Stimulated activated naive B cell treated with anti-CD40 and anti-IgM and Interleukin-4, amounts not matched to agents 10 μg/mL and 1 μg/mL and 100 μg/mL, for 72 hours (primary cell): ENCODE measurements at places on chromosomes 13 and 19.

GRCh38 chr13:25847145-25847544, 204.7 kb downstream of the SHISA2 start:
- H3K36me3 ChIP-seq: no peaks in the 10 kb centered on the region
- H3K27me3 ChIP-seq: peaks cover 10% of the 10 kb centered on the region
- H3K4me1 ChIP-seq: peaks cover 24% of the 10 kb centered on the region
- no peak overlapping the region for H3K4me3 ChIP-seq

- peak overlapping the region; percentile 39 for H3K4me3 ChIP-seq
- H3K4me1 ChIP-seq: peaks cover 36% of the 10 kb centered on the region
- peak overlapping the region; percentile 92 for H3K27ac ChIP-seq
- peaks cover 11% of the 10 kb centered on the region for H3K36me3 ChIP-seq
These were observed 10.8 kb upstream of the GRAMD1A start for GRCh38 chr19:34989298-34989697.

DNA sequence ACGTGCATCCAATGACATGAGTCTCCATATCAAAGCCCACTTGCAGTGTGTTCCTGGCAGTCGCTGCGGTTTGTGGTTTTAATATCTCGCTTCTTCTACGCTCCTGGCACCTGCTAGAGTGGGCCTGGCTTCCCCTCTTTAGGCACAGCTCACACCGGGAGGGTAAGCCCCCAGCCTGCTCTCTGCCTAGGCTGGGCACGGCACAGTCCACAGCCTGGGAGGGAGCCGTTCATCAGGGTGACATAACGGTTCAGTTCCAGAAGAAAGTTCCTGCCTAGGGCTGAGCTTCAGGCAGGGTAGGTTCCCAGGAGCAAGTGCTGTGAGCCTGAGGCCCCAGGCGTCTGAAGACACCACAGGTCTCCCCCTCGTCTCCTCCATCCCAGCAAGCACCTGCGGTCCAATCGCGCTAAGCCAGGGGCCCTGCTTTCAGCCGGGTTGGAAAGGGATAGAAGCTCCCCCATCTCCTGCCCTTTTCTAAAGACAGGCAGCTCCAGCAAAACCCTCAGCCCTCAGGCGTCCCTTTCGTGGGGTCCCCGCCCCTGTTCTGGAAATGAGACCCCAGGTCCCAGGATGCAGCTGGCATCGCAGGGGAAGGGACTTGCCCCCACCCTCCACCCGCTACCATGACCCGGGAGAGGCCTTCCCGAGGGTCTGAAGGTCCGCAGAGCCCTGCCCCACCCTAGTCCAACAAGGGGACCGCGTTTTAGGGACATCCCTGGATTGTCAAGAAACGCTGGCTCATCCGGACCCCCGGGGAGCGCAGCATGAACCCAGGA, 121.6 kb upstream of the ZNF507 start:
- H3K4me1 ChIP-seq: peaks cover 16% of the 10 kb centered on the region
- H3K4me3 ChIP-seq: no peak overlapping the region
- H3K27me3 ChIP-seq: peaks cover 36% of the 10 kb centered on the region
- no peaks in the 10 kb centered on the region for H3K36me3 ChIP-seq

DNA sequence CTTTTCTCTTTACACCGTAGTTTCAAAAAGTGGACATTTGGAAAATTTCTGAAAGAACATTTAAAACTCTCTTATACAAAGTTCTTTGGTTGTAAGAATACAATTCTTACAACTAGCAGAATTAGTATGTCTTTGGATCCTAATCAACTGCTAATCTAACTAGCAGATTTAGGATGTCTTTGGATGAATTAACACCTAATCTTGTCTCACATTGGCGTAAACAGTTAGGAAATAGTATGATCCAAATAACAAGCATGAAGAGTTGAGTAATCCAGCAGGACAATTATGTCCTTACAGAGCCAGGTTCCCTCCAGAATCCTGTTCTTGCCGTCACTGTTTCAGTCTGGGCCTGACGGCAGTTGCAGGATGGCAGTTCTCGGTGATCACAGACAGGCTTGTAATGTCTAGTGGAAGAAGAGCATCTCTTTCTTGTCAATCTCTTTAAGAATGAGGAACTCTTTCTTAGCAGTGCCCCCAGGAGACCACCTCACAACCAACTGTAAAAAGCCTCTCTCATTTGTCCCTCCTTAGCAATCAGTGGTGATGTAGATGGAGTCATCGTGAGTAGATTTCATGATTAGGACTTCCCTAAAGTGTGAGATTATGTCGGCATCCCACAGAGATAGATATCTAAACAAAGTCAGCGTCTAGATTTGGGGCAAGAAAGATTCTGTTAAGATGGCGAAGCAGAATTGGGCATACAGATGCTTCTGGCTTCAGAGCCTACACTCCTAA, 5.7 kb upstream of the TNFSF13B start:
- no peak for DNase-seq
- no peak overlapping the region for H3K27ac ChIP-seq
- H3K27me3 ChIP-seq: no peaks in the 10 kb centered on the region
- H3K4me1 ChIP-seq: peaks cover 24% of the 10 kb centered on the region

DNA sequence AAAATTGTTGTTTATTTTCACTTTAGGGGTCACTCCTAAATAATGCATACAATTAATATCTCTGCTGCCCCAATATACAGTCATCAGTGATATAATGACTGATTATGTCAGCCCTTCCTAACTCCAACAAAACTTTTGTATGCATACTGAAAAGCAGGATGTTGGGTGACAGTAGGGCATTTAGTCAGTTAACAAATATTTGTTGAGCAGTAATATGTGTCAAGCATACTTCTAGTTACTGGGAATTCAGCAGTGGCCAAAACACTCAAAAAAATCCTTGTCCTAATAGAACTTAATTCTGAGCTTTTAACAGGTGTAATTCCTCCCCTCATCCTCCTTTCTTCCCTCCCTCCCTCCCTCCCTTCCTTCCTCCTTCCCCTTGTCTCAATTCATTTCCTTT, 560.7 kb upstream of the KLHL1 start:
- H3K4me1 ChIP-seq: no peaks in the 10 kb centered on the region
- no peak overlapping the region for H3K4me3 ChIP-seq
- H3K36me3 ChIP-seq: no peaks in the 10 kb centered on the region
- H3K27ac ChIP-seq: no peak overlapping the region
- no peak for DNase-seq
- H3K27me3 ChIP-seq: no peaks in the 10 kb centered on the region

DNA sequence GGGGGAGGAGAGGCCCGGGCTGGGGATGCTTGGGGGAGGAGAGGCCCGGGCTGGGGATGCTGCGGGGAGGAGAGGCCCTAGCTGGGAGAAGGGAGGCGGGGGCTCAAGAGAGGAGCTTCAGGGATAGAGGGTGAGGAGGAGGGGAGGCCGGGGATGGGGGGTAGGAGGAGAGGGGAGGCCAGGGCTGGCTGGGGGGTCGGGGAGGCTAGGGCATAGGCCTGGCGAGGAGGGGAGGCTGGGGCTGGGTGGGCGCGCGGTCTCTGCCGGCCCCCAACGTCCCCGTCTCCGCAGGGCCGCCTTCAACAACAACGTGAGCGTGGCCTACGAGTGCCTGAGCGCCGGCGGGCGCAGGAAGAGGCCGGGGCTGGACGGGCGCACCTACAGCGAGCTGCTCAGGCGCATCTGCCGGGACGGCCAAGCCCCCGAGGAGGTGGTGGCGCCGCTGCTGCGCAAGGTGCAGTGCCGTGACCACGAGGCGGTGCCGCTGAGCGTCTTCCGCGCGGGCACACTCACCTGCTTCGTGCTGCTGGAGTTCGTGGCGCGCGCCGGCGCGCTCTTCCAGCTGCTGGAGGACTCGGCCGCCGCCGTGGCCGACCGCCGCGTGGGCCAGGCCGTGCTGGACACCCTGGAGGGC, 11.4 kb downstream of the TPGS1 start:
- no peak overlapping the region for H3K27ac ChIP-seq
- no peak for DNase-seq
- no peak overlapping the region for H3K4me3 ChIP-seq
- peaks cover 5% of the 10 kb centered on the region for H3K27me3 ChIP-seq
- H3K36me3 ChIP-seq: peaks cover 15% of the 10 kb centered on the region

- H3K4me3 ChIP-seq: no peak overlapping the region
- H3K27ac ChIP-seq: no peak overlapping the region
- H3K36me3 ChIP-seq: peaks cover 18% of the 10 kb centered on the region
- H3K4me1 ChIP-seq: no peaks in the 10 kb centered on the region
These were observed 25.7 kb upstream of the LMO7 start for GRCh38 chr13:75610466-75610865.

GRCh38 chr13:59424661-59425060, 739.1 kb downstream of the DIAPH3 start:
- no peak for DNase-seq
- no peaks in the 10 kb centered on the region for H3K4me1 ChIP-seq
- no peaks in the 10 kb centered on the region for H3K27me3 ChIP-seq
- H3K4me3 ChIP-seq: no peak overlapping the region

- no peaks in the 10 kb centered on the region for H3K4me1 ChIP-seq
- DNase-seq: no peak
- H3K27ac ChIP-seq: no peak overlapping the region
- no peak overlapping the region for H3K4me3 ChIP-seq
- H3K36me3 ChIP-seq: no peaks in the 10 kb centered on the region
These were observed 552.5 kb downstream of the TBC1D4 start for GRCh38 chr13:74929436-74929835.

DNA sequence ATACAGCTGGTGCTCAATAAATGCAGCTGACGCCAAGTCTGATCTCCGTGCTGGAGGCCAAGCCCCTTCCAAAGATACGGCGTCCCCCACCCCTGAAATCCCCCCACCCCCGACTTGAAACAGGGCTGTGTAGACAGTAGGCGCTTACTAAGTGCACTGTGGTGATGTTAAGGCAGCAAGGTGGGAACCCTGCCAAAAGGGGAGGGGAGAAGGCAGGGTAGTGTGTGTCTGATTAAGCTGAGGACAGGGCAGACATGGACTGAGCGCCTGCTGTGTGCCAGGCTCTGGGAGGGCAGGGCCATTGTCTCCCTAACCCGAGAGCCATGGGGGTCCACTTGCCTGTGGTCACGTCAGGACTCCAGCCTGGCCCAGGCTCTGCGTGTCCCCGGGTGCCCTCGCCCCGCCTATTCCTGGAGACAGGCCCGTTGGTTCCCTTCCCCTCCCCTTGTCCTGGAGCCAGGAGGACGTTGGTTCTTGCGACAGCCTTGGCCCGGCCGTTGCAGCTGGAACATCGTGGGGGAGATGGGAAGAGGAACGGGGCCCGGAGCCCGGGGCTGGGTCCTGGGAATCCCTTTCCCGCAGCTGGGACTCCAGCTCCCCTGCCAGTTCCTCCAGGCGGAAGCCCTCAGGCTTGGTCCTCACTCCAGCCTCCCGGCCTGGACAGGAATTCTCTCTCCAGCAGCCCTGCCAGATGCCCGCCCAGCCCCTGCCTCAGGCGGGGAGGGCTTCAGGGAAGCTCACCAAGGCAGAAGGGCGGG, 1.7 kb upstream of the ELANE start:
- H3K4me3 ChIP-seq: no peak overlapping the region
- H3K4me1 ChIP-seq: peaks cover 4% of the 10 kb centered on the region
- no peaks in the 10 kb centered on the region for H3K36me3 ChIP-seq
- H3K27me3 ChIP-seq: peaks cover 38% of the 10 kb centered on the region

DNA sequence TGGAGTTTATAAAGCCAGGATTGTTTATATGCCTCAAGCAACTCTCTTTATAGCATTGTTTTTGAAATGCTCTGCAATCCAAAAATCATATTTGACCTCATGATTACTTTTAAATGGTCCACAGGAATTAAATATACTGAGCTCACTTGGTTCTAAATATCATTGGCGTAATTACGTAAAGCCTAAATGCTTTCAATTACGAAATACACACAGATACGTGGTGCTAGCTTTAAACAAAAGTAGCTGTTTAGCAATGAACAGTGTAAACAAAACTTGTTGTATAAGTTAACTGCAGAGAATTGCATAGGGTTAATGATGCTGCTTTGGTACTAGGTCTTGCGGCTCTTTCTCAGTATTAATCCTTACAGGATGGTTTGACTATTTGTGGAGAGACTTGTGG, 346.6 kb downstream of the COG6 start:
- H3K27ac ChIP-seq: no peak overlapping the region
- no peak overlapping the region for H3K4me3 ChIP-seq
- DNase-seq: no peak

DNA sequence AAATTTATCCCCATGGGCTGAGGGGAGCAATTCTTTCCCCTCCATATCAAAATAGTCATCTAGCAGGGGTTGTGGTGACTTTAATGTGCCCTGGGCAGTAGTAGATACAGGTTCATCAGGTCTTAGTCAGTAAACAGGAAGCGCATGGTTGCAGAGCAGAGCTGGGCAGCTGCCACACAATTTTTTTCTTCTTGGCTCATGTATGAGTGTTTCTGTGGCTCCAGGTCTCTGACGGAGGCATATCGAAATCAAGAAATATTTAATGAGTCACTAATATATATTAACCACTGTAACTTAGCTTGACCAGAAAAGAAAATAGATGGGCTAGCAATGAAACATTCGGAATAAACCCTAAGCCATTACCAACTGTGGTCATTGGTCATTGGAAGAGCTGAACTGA, 68.4 kb upstream of the UBL3 start:
- H3K27me3 ChIP-seq: peaks cover 10% of the 10 kb centered on the region
- no peaks in the 10 kb centered on the region for H3K4me1 ChIP-seq
- no peaks in the 10 kb centered on the region for H3K36me3 ChIP-seq
- H3K4me3 ChIP-seq: no peak overlapping the region

DNA sequence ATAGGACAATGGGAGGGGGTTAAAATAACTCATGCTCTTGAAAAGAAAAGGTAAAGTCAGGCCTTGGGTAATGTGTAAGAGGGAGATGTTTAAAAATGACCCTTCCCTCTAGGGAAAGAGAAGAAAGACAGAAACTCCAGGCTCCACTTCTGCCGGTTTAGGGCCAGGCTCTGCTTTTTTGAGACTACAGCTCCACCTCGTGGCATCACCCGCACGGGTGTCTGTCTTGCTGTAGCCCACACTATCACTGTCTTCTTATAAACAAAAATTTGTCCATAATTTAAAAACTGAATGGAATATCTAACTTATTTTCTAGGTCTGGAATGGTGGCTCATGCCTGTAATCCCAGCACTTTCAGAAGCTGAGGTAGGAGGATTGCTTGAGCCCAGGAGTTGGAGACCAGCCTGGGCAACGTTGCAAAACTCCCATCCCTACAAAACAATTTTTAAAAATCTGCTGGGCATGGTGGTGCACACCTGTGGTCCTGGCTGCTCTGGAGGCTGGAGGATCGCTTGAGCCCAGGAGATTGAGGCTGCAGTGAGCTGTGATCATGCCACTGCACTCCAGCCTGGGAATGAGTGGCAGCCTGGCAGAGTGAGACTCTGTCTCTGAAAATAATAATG, 65.1 kb upstream of the GTF3A start:
- no peak overlapping the region for H3K4me3 ChIP-seq
- no peaks in the 10 kb centered on the region for H3K36me3 ChIP-seq
- DNase-seq: peak; percentile 40
- H3K27ac ChIP-seq: no peak overlapping the region
- H3K4me1 ChIP-seq: peaks cover 8% of the 10 kb centered on the region
- H3K27me3 ChIP-seq: peaks cover 40% of the 10 kb centered on the region

GRCh38 chr13:110798081-110798994, 84.8 kb downstream of the ING1 start:
- H3K4me3 ChIP-seq: no peak overlapping the region
- H3K27me3 ChIP-seq: peaks cover 62% of the 10 kb centered on the region
- H3K27ac ChIP-seq: no peak overlapping the region

GRCh38 chr19:12034198-12034597, 1.3 kb downstream of the ZNF433 start:
- H3K27ac ChIP-seq: no peak overlapping the region
- H3K4me1 ChIP-seq: peaks cover 30% of the 10 kb centered on the region
- H3K36me3 ChIP-seq: peaks cover 5% of the 10 kb centered on the region
- no peak for DNase-seq
